ENCODE measurements at places on chromosomes 11 and 22.

GRCh38 chr11:113764527-113765219 is 8.8 kb downstream of the ZW10 start:
- DNase-seq, result no peak

DNA sequence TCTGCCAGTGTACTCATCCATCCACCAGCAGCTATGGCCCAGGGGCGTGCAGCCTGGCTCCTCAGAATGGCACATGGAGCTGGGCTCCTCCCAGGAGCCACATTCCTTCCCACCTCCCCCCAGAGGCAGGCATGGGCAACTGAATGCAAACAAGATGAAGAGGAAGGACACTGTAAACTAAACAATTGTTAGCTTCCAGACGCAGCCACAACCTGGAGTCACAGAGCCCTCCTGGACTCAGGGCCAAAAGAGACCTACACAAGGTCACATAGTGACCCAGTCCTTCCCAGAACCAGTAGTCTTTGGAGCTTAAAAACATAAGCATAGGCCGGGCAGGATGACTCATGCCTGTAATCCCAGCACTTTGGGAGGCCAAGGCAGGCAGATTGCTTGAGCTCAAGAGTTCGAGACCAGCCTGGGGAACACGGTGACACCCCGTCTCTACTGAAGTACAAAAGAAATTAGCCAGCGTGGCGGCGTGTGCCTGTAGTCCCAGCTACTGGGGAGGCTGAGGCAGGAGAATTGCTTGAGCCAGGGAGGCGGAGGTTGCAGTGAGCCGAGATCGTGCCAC is 30.7 kb upstream of the CLDN5 start:
- DNase-seq, result peak; percentile 14

- DNase-seq, result no peak
These were observed 45.8 kb upstream of the TH start for GRCh38 chr11:2217211-2218030.

GRCh38 chr11:22733475-22734248 is 67.3 kb downstream of the GAS2 start:
- DNase-seq, result no peak

DNA sequence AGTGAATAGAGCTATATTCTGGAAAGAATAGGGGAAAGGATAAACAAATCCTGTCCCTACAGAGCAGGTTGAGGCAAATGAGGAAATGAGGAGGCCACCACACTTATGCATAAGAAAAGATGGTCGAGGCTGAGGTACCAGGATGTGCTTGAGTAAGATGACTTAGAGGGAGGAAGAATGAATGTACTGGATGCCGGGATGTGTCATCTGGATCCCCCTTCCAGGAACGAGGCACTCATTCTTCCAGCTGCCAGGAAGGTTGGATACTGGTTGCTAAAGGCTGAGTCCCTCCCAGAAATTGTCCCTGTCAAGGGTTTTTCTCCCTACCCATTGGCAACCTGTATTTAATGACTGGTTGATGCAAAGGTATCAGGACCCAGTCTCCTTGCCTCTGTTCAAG is 31.1 kb upstream of the SYT9 start:
- DNase-seq, result no peak

DNA sequence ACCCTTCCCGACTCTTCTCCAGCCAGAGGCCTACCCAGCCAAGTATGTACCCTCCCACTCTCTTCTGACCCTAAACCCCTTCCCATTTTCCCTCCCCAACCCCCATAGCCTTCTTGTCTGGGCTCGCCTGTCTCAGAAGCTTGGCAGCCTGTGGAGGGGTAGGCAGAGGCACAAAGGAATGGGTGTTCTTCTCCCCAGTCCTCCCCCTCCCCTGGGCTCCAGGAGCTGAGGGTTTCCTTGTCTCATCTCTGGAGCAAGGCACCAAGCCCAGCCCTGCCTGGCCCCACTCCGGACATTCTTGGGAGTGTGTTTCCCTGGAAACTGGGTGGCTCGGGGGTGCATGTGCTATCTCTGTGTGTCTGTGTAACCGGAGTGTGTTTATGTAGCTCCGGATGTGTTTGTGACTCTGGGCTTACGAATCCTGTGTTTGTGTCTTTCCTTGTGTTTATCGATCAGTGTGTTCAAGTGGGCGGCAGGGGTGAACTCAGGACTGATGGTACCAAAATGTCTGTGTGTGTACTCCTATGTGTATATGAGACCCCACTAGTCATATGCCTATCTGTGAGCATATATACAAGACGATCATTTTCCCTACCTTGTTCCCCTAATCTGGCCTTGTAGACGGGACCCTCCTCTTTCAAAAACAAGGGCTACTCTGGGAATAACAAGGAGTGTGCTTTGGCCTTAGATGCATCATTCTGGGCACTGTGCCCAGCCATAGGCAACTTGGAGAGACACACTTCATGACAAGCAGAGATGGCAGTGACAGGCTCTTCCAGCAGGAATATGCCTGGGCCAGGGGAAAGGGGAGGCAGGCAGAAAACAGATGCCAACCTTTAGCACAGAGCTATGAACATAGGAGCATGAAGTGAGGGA is 10.9 kb downstream of the PHLDB1 start:
- no peak for DNase-seq

DNA sequence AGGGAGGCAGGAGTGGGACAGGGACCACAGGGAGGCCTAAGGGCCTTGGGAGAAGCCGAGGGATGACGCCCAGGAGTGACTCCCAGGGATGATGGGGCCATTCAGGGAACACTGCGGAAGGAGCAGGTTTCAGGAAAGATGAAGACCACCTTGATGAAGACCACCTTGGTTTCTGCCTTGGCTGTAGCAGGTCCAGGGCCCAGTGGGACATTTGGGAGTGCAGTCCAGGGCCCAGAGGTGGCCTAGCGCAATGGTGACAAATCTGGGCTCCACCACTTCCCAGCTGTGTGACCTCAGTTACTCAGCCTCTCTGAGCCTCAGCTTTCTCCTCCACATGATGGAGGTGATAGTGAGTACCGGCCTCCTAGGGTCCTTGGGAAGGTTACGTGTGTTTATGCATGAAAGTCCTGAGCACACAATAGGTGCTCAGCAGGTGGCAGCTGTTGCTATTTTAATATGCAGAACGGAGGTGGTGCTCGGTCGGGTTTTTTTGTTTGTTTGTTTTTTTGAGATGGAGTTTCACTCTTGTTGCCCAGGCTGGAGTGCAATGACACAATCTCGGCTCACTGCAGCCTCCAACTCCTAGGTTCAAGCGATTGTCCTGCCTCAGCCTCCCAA is 770 bp downstream of the TSGA10IP start:
- no peak for DNase-seq

GRCh38 chr11:62169935-62170334 is 20.1 kb upstream of the SCGB1D1 start:
- DNase-seq, result no peak

Measured in G401 (cell line).